Cortex of kidney (tissue), 1 donor: ENCODE measurements at places on chromosomes 12 and 14.

GRCh38 chr12:69932154-69932553 lies 107.1 kb downstream of the MYRFL start:
- DNase-seq = no peak

- no peak for DNase-seq
Observed at GRCh38 chr12:14191612-14192011, 173.9 kb upstream of the ATF7IP start.

- no peak for DNase-seq
Observed at GRCh38 chr14:34781242-34781641, 66.8 kb upstream of the CFL2 start.

- DNase-seq = no peak
Observed at GRCh38 chr12:88896958-88897357, 316.7 kb upstream of the KITLG start.

- DNase-seq = no peak
Observed at GRCh38 chr14:99889268-99889667, 96.1 kb downstream of the EML1 start.
